ENCODE measurements at places on chromosomes 1 and 21.

- no peak for DNase-seq
Measured at GRCh38 chr1:43531107-43531905, 623 bp downstream of the PTPRF start.

GRCh38 chr1:9302745-9303524, 10.2 kb downstream of the SPSB1 start:
- DNase-seq = no peak

DNA sequence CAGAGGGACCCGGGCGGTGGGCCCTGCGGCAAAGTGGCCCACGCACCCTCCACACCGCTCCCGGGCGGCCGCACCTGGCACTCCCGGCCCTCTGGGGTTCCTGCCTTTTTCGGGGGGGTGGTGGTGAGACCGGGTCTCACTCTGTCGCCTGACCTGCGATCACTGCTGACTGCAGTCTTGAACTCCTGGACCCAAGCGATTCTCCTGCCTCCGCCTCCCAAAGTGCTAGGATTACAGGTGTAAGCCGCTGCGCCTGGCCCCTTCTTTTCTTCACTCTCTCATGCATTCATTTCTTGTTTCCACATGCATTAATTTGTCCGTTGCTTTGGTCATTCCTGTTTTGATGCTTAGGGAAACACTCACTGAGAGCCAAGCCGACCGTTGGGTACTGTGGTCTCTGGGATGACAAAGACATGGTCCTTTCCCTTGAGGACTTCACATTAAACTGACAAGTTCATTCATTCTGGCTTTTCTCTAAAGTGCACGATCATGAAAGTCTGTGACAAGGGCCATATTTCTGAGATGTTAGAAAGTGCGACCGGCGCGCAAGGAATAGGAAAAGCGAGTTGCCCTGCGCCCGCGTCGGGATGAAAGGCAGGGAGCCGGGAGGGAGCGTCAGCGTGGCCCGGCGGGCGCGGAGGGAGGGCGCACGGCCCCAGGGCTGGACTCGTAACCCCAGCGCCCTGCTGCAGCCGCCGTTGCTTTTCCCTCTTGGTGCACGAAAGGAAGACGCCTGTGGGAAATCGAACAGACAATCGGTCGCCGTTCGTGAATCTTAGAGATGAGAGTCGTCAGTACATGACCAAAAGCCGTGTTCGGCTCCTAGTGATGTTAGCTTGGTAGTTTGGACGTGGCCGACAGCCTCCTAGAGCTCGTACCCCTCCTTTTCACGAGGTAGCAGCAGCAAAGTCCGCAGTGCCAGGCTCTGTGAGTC, 1.0 kb upstream of the MCOLN2 start:
- DNase-seq = no peak

GRCh38 chr1:31199949-31200348, 39.7 kb downstream of the NKAIN1 start:
- no peak for DNase-seq

GRCh38 chr1:11098931-11099309, 749 bp downstream of the EXOSC10 start:
- no peak for DNase-seq

DNA sequence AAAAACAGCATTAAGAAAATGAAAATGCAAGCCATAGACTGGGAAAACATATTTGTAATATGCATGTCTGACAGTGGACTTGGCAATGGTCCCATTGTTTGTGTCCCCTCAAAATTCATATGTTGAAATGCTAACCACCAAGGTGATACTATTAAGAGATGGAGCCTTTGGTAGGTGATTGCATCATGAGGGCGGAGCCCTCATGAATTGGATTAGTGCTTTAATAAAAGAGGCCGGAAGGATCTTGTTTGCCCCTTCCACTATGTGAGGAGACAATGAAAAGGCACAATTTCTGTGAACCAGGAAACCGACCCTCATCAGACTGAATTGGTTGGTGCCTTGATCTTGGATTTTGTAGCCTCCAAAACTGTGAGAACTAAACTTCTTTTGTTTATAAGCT, 232.3 kb downstream of the GPR52 start:
- no peak for DNase-seq

DNA sequence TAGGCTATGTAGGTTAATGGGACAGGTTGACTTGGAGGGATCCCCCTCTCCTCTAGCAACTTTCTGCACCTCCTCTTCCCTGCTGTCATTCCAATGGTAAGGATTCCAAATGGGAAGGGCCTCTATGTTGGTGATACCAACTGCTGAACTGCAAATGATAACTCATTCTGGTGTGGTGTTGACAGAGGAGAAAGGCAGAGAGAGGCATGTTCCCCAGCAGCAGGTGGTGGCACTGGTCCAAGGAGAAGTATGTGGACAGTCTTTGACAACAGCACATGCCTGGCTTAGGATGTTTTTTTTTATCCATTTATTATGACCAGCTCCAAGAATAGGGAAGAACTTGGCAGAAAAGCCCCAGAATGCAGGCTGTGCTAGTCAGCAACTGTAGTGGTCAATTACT, 19.6 kb upstream of the SPAG17 start:
- no peak for DNase-seq

All from cortex of kidney (tissue), 1 donor.